ENCODE measurements at places on chromosomes 12 and 14.

DNA sequence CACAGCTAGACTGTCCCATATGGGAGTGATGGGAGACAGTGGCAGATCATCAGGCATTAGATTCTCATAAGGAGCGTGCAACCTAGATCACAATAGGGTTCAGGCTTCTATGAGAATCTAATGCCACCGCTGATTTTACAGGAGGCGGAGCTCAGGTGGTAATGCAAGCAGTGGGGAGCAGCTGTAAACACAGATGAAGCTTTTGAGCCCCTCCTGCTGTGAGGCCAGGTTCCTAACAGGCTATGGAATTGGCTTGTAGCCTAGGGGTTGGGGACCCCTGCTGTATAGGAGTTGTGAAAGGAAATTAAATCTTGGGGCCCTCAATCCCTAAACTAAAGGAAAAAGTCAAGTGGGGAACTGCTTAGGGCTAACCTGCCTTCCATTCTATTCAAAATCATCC, 29.6 kb downstream of the ADIPOR2 start:
- DNase-seq, result no peak

- DNase-seq, result no peak
Observed at GRCh38 chr12:77243345-77243744, 178.0 kb upstream of the E2F7 start.

DNA sequence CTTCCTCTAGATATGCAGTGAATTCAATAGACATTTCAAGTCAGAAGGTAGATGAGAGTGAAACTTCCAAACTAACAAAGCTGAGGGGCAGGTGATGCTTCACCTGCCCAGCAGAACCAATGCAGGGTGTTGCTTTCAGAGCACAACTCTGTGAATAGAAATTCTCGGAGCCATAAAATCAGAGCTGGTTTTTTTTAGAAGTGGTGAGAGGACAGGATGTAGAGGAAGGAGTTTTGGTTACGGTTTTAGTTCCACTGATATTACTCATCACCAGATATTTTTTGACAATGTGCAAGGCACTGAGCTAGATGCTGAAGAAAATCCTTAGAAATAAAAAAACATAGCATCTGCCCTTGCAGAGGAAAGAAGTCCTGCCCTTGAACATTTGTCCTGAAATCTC, 62.2 kb downstream of the BMP4 start:
- DNase-seq, result no peak

GRCh38 chr12:106409878-106410277, 52.3 kb downstream of the POLR3B start:
- no peak for DNase-seq

GRCh38 chr14:103436533-103436932, 51.3 kb downstream of the MARK3 start:
- no peak for DNase-seq

DNA sequence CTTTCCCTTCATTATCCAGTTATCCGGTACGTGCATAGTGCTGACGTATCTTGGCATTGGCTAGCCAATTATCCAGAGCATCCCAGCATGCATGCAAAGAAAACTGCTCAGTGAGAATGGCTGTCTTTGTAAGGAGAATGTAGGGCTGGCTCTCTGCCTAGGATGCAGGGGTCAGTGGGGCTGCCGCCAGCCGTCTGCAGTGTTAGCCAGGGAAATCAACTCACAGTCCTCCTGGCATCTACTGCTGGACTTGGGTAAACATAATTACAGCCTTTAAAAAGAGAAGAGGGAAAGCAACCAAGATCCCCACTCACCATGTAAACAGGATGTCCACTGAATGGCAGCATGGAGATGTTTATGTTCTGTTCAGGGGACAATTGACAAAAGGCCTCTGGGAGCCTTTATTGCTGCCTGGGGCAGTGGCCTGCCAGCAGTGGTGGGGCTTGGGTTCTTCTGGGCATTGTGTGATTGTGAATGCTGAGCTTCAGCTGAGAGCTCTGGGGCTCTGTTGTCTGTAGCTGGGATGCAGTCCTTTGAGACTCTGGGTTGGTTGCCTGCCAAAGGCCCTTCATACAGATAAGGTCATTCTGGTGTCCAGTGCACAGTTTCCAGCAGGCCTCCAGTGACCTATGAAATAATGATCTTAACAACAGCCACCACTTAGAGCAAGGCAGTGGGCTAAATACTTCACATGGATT, 121.8 kb downstream of the TBC1D30 start:
- DNase-seq, result no peak

GRCh38 chr12:26473291-26473690, 277.9 kb downstream of the SSPN start:
- no peak for DNase-seq

GRCh38 chr12:28269851-28270250, 79.6 kb downstream of the CCDC91 start:
- no peak for DNase-seq

GRCh38 chr12:112998987-112999767, 20.9 kb downstream of the OAS2 start:
- DNase-seq, result no peak

DNA sequence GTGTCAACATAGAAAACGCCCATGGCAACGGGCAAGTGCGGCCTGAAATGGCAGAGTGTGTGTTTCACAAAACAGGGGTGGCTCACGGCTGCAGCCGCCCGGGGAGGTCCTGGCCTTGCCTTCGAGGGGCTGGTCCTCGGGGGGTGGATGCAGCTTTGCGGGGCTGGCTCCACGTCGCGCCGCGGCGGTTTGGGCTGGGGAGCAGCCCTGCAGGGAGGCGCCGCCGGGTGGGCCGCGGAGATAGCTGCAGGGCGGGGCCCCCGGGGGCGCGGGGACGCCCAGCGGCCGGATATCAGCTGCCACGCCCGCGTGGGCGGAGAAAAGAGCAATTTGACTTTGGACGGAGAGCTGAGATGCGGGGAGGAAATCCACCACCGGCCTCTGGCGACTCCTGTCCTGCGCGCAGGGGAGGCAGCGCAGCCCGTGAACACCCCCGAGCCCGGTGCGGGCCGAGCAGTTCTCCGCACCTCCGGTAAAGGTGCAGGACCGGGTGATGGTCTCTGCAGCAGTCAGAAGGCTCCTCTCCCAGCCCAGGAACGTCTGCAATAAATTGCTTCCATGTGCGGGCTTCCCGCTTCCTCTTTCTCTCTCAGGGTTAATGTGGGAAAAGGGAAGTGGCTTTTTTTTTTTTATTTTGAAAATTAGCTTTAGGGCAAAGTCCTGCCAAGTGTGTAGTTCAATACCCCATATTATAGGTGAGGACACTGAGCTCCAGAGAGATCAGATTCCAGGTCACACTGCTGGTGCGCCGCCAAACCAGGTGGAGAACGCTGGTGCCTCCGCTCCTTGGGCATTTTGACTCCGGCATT, 110.5 kb downstream of the ARF6 start:
- DNase-seq, result peak; percentile 73

DNA sequence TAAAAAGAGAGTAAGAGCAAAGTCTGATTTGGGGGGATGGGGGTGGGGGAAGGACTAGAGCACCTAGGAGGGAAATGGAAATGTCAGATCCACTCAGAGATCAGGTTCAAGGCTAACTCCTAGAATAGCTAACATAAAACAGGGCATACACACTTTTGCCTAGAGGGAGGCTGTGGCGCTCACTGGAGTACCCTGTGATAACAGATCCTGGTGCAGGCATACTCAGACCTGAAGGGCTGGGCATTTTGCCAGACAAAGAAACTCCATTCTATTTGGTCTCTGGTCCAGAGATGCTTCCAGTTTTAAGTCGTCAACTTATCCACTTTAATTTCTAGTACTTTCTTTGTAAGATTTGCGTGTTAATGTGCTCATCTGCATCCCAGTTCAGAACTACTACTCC, 5.8 kb downstream of the CTDSP2 start:
- DNase-seq, result no peak

GRCh38 chr12:13106666-13107065, 3.2 kb upstream of the GSG1 start:
- DNase-seq, result no peak

- DNase-seq, result no peak
Observed at GRCh38 chr14:100442036-100442435, 118.9 kb downstream of the SLC25A47 start.

GRCh38 chr14:103070971-103071542, 13.0 kb upstream of the LBHD2 start:
- DNase-seq, result no peak

- DNase-seq, result peak; percentile 39
Observed at GRCh38 chr12:95848575-95849388, 10.0 kb upstream of the SNRPF start.

DNA sequence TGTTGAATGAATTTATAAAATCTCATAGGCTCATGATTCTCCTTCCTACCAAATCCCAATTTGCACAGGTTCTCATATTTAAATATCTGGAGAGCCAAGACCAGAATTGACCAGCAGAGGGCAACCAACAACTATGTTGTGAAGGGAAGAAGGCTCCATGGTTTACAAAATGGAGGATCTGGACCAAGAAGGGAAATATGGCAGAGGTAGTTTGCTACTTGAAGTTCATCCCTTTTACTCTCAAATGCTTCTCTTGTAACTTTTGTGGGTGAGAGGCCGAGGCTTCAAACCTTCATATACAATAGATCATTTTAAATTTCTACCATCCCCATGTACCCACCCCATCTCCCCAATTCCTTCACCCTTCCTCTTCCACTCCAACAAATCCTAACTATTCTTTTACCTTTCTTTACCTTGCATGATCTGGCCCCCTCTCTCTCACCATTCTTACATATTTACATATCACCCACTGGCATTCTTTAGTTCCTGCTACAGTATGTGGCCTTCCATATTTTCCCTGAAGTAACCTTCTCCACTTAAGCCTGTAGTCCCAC, 3.8 kb upstream of the SMARCC2 start:
- peak; percentile 78 for DNase-seq

GRCh38 chr12:12384571-12385340, 27.9 kb downstream of the BORCS5 start:
- no peak for DNase-seq

- DNase-seq, result no peak
Observed at GRCh38 chr14:53167602-53168328, 14.6 kb upstream of the DDHD1 start.

DNA sequence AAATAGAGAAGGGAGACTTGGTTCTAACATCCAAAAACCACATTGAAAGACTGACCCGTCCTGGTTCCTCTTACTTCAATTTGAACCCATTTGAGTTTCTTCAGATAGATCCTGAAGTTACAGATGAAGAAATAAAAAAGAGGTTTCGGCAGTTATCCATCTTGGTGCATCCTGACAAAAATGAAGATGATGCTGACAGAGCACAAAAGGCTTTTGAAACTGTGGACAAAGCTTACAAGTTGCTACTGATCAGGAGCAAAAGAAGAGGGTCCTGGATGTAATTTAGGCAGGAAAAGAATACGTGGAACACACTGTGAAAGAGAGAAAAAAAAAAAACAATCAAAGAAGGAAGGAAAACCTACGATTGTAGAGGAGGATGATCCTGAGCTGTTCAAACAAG, 25.4 kb upstream of the NFKBIA start:
- DNase-seq, result no peak

DNA sequence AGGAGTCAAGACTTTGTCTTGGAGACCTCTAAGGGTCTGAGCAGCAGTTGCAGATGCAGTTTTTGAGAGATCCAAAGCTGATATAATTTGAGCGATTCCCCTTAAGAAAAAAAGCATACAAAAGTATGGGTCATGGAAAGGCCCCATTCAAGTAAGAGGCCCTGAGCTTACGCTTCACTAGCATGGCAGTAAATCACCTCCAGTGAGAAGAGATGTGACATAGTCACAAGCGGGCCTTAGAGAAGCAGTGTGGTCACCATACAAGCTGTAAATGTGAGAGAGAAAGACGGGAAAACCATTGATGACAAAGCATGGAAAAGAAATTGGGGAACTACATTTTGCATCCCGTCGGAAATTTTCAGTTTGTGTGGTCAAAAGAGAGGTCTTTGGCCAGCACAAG, 70.6 kb upstream of the GSC start:
- DNase-seq, result no peak

DNA sequence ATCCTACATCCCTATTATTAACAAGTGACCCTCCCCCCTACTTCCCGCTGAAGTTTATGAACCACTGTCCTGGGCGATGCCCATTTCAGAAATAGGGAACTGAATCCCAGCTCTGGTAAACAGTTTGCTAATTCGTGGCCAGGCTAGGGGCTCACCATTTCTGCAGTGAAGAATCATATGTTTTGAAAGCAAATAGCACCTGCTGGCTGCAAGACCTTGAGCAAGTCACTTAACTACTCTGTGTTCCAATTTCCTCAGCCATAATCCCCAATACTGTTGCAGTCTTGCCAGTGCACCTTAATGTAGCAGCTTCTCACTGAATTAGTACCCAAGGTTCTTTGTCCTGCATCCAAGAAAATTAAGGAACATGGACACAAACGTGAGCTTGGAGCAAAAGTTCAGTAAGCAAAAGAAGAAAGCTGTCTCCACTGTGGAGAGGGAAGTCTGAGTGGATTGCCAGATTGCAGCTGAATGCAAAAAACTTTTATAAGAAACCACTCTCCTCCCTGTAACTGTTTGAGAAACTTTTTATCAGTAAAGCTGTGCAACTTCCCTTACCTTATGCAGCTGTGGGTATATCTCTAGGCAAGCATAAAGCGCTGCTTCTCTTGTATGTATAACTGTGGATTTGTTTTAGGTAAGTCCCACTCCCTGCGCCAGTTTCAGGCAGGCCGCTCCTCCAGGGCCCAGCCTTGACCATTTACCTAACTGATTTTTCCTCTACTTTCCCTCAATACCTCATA, 824 bp downstream of the OAS1 start:
- DNase-seq, result no peak

DNA sequence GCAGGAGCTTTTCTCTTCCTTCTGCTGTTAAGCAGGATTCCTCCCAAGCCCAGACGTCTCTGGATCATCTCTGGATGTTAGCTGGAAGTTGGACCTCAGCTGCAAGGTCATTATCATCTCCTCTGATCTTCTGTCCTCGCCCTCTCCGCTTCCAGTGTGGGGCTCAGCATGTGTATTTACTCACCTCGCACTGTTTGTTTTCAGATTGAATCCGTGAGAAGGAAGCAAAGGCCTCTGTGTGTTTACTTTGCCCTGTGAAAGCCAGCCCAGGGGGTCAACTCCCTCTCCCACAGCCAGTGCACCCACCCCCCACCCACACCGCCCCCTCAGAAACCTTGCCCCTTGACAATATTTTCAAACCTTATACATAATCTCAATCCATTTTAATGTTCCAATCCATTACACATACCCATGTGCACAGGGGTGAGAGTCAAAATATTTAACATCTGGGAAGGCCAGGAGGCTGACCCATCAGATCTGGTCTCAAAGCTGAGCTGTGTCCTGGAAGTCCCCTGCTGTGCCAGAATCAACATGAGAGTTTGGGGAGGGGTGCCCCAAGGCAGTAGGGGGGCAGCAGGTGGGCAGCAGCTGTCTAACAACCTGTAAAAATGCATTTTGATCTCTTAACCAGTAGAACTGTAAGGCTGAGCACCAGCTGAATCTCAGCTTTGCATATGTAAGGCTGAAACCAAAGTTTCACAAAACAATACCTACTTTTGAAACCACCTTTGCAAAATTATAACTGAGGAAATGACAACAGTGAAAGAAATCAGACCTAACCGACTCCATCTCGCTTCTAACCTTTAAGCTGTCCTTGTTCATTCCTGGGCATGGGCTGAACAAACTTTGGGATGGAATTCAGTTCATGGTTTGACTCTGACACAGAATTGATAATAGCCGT, 157.9 kb downstream of the ZNF664 start:
- DNase-seq, result no peak

GRCh38 chr12:49636979-49637755, 13.8 kb downstream of the PRPF40B start:
- peak; percentile 76 for DNase-seq

All from WERI-Rb-1 (cell line).